ENCODE measurements at places on chromosomes 12 and 14. TPM values are rescaled to one million over a fixed set of nuclear protein-coding genes. Genes with fewer than 3 reads are reported as not detected.

DNA sequence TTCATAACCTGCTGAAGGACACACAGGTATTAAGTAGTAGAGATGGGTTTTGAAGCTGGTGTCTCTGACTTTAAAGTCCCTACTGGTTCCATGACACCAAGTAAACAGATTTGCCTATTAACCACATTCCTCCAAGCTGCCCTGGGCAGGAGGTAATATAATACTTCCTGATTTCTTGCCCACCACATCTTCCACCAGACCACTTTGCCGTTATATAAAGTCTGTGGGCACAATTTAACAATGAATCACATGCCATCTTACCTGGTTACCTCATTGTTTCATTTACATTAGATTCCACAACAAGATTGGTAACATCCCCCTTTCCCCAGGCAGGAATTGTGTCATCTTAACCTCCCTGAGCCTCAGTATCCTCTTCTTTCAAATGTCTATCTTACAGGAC, 900 bp upstream of the LRRC23 start:
- peaks cover 6% of the 10 kb centered on the region for H3K4me1 ChIP-seq
- no peaks in the 10 kb centered on the region for H3K27me3 ChIP-seq
- no peak overlapping the region for H3K4me3 ChIP-seq
- H3K27ac ChIP-seq = no peak overlapping the region
- H3K36me3 ChIP-seq = no peaks in the 10 kb centered on the region

The SLC25A21 gene
- 1.5 TPM for total RNA-seq

- no peaks in the 10 kb centered on the region for H3K36me3 ChIP-seq
- peak; percentile 8 for DNase-seq
- peaks cover 57% of the 10 kb centered on the region for H3K4me1 ChIP-seq
- H3K27me3 ChIP-seq = no peaks in the 10 kb centered on the region
- H3K27ac ChIP-seq = no peak overlapping the region
These were observed 25.6 kb downstream of the CRADD start for GRCh38 chr12:93702707-93703315.

The SLC10A1 gene
- total RNA-seq = not detected

- no peak for DNase-seq
- no peak overlapping the region for H3K4me3 ChIP-seq
- H3K27me3 ChIP-seq = peaks cover 43% of the 10 kb centered on the region
These were observed 4.2 kb upstream of the HRK start for GRCh38 chr12:116885491-116885890.

The CAPS2 gene
- total RNA-seq = 3.1 TPM

The TCL1B gene
- not detected for total RNA-seq

GRCh38 chr14:39229222-39229543, 4.5 kb upstream of the MIA2 start:
- peak overlapping the region; percentile 73 for H3K27ac ChIP-seq
- DNase-seq = no peak

- H3K27ac ChIP-seq = no peak overlapping the region
- H3K4me3 ChIP-seq = no peak overlapping the region
These were observed 20.2 kb downstream of the HDAC7 start for GRCh38 chr12:47799357-47799955.

DNA sequence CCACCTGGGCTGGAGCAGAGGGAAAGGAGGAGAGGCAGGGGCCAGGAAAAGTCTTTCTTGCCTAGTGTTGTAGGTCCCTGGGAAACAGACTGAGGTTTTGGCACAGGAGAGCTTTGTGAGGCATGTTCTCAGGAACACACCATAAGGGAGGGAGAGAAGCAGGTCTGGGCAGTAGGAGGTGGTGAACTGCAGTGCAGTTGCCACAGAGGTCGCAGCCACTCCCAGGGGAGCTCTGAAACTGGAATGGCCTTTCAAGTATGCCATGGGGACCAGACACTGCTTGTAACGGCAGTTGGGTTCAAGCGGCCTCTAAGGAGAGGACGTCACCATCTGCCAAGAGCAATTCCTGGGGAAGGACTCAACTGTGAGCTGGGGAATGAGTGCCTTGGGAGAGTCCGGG, 35.4 kb upstream of the NKX2-8 start:
- no peaks in the 10 kb centered on the region for H3K36me3 ChIP-seq
- peaks cover 3% of the 10 kb centered on the region for H3K27me3 ChIP-seq
- no peak for DNase-seq
- H3K4me3 ChIP-seq = no peak overlapping the region

The KRT6A gene
- total RNA-seq = 0.95 TPM

The AVPR1A gene
- 0.05 TPM for total RNA-seq

The CHURC1 gene
- total RNA-seq = 48.1 TPM

The CIT gene
- total RNA-seq = 1.8 TPM

GRCh38 chr12:109881752-109882151, 1.4 kb upstream of the GLTP start:
- H3K4me1 ChIP-seq = peaks cover 16% of the 10 kb centered on the region
- H3K27me3 ChIP-seq = no peaks in the 10 kb centered on the region
- no peak overlapping the region for H3K4me3 ChIP-seq
- H3K36me3 ChIP-seq = no peaks in the 10 kb centered on the region

GRCh38 chr14:34081576-34082136, 130.8 kb upstream of the EGLN3 start:
- peak; percentile 88 for DNase-seq
- H3K4me3 ChIP-seq = no peak overlapping the region
- H3K36me3 ChIP-seq = no peaks in the 10 kb centered on the region
- H3K4me1 ChIP-seq = peaks cover 22% of the 10 kb centered on the region

GRCh38 chr14:45787167-45787566, 534.2 kb upstream of the MIS18BP1 start:
- H3K4me1 ChIP-seq = no peaks in the 10 kb centered on the region
- H3K27ac ChIP-seq = no peak overlapping the region
- H3K36me3 ChIP-seq = no peaks in the 10 kb centered on the region
- no peak for DNase-seq
- no peaks in the 10 kb centered on the region for H3K27me3 ChIP-seq
- no peak overlapping the region for H3K4me3 ChIP-seq

DNA sequence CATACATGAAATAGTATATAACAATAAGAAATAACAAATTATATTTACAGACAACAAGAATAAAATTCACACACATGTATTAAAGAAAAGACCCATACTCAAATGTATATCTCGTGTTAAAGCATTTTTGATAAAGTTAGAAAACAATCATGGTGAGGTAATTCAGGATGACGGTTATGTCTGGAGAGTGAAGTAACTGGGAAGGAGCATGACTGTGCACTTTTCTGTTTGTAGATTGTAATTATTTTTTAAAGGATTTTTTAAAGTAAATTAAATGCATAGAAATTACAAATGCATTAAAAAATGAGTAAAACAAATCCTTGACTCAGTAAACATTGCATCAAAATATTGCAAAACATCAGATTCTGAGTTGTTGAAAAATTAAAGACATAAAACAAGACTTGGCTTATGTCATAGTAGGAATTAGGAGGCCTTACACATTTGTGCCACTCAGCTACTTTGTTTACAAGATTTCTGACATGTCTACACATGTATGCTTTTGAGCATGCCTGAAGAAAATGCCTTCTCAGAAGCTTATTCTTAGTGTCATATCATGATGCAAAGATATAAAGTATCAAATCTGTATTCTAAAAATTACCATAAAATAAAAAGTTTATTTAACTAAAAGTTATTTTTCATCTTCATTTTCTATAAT, 1325.1 kb downstream of the SLC16A7 start:
- no peak overlapping the region for H3K4me3 ChIP-seq
- H3K27ac ChIP-seq = no peak overlapping the region
- no peaks in the 10 kb centered on the region for H3K27me3 ChIP-seq
- H3K4me1 ChIP-seq = no peaks in the 10 kb centered on the region
- no peak for DNase-seq
- no peaks in the 10 kb centered on the region for H3K36me3 ChIP-seq

The ZFC3H1 gene
- 51.7 TPM for total RNA-seq

DNA sequence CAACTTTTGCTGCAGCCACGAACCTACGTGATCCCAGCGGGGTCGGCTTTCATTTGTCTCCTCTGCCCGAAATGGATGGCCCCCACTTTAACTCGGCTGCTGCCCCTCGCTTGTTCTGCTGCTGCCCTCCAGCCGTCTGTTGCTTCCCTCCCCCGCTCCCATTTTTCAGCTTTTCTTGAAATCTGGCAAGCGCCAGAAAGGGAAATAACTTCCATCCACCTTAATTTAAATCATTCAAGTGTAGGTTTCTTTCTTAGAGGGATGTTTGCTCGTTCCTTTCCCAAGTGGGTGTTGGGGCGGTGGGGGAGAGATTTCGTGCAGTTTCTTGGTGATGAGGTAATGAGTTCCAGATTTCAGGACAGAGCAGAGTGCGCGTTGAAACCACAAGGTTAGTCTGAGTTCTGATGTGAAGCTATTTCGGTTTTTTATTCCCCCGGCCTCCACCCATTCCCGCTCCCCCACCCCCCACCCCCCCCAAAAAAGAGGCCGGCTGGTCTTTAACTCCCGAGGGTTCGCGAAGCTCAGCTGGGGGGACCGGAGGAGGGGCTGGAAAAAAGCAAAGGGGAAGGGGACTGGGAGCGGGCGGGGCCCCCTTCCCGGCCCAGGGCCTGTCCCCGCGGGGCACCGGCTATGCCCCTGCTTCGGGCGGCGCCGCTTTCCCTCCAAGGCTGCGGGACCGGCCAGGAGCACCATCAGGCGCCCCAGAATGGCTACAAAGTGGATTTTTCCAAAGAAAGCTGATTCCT, 2.2 kb upstream of the ZFP36L1 start:
- peak; percentile 94 for DNase-seq
- peak overlapping the region; percentile 66 for H3K4me3 ChIP-seq
- H3K27me3 ChIP-seq = no peaks in the 10 kb centered on the region

DNA sequence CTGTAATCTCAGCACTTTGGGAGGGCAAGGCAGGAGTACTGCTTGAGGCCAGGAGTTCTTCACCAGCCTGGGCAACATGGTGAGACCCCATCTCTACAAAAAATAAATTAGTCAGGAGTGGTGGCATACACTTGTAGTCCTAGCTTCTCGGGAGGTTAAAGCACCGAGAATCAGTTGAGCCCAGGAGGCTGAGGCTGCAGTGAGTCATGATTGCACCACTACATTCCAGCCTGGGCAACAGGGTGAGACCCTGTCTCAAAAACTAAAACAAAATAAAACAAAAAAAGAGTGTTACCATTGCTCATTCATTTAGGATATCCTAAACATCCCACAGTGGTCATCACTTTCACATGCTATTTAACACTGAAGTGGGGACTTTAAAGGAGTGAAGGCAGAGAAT, 7.8 kb downstream of the NEK9 start:
- no peak overlapping the region for H3K27ac ChIP-seq
- no peak for DNase-seq
- no peaks in the 10 kb centered on the region for H3K27me3 ChIP-seq
- peaks cover 12% of the 10 kb centered on the region for H3K36me3 ChIP-seq
- H3K4me1 ChIP-seq = peaks cover 5% of the 10 kb centered on the region

DNA sequence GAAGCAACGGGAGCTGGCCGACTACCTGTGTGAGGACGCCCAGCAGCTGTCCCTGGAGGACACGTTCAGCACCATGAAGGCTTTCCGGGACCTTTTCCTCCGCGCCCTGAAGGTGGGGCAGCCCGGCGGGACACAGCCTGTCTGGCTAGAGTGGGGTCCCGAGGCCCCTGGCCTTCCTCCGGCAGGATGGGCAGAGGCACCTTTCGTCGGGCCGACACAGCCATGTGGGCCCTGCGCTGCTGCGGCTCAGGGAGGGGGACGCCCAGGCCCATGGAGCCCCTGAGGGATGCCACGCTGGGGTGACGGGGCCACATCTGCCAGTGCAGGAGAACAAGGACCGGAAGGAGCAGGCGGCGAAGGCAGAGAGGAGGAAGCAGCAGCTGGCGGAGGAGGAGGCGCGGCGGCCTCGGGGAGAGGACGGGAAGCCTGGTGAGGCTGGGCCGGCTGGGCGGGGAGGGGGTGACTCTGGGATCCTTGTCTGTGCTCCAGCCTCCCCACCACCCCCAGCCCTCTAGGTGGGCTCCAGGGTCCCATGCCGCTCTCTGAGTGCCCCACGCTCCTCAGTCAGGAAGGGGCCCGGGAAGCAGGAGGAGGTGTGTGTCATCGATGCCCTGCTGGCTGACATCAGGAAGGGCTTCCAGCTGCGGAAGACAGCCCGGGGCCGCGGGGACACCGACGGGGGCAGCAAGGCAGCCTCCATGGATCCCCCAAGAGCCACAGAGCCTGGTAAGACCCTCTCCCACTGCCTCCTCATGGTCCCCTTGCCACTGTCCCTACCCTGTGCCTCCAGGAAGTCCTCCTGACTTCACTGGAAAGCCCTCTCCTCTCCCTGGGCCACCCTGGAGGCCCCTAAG, 10.9 kb upstream of the ADSS1 start:
- H3K27ac ChIP-seq = no peak overlapping the region
- no peak overlapping the region for H3K4me3 ChIP-seq
- H3K4me1 ChIP-seq = peaks cover 6% of the 10 kb centered on the region
- no peaks in the 10 kb centered on the region for H3K27me3 ChIP-seq
- no peak for DNase-seq
- H3K36me3 ChIP-seq = peaks cover 2% of the 10 kb centered on the region

DNA sequence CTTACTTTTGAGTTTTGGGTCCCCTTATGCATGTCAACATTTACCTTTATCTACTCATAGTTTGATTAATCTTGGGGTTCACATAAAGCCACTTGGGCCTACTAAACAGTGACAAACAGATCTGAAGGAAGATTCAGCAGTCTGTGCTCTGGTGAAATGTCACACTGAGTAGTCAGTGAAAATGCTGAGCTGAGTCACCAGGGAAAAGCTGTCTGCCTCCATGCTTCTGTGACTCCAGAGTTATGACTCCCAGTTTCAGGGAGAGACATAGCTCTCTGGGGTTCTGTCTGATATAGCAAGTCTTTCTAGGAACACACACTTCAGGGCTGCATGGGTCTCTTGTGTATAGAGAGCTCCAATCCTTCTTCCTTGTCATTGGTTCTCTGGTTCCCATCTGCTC, 406.3 kb upstream of the FAR2 start:
- H3K4me3 ChIP-seq = no peak overlapping the region
- DNase-seq = peak; percentile 12
- H3K36me3 ChIP-seq = no peaks in the 10 kb centered on the region
- no peaks in the 10 kb centered on the region for H3K27me3 ChIP-seq

- no peaks in the 10 kb centered on the region for H3K27me3 ChIP-seq
- peaks cover 3% of the 10 kb centered on the region for H3K36me3 ChIP-seq
- H3K4me1 ChIP-seq = peaks cover 6% of the 10 kb centered on the region
- no peak for DNase-seq
These were observed 44.2 kb downstream of the LGMN start for GRCh38 chr14:92704036-92704804.

- H3K4me3 ChIP-seq = no peak overlapping the region
- no peaks in the 10 kb centered on the region for H3K4me1 ChIP-seq
- no peaks in the 10 kb centered on the region for H3K36me3 ChIP-seq
- H3K27ac ChIP-seq = no peak overlapping the region
These were observed 473.5 kb downstream of the PRKD1 start for GRCh38 chr14:29454026-29454693.

GRCh38 chr12:95286713-95287112, 69.1 kb downstream of the VEZT start:
- H3K4me1 ChIP-seq = no peaks in the 10 kb centered on the region
- peak; percentile 26 for DNase-seq
- no peak overlapping the region for H3K4me3 ChIP-seq
- no peak overlapping the region for H3K27ac ChIP-seq
- peaks cover 21% of the 10 kb centered on the region for H3K36me3 ChIP-seq

- H3K4me3 ChIP-seq = no peak overlapping the region
- H3K36me3 ChIP-seq = no peaks in the 10 kb centered on the region
- peak; percentile 29 for DNase-seq
- no peaks in the 10 kb centered on the region for H3K4me1 ChIP-seq
- no peak overlapping the region for H3K27ac ChIP-seq
These were observed 68.6 kb upstream of the RESF1 start for GRCh38 chr12:31890295-31891285.
